Panc1 (cell line): ENCODE measurements at places on chromosomes 5 and 9.

DNA sequence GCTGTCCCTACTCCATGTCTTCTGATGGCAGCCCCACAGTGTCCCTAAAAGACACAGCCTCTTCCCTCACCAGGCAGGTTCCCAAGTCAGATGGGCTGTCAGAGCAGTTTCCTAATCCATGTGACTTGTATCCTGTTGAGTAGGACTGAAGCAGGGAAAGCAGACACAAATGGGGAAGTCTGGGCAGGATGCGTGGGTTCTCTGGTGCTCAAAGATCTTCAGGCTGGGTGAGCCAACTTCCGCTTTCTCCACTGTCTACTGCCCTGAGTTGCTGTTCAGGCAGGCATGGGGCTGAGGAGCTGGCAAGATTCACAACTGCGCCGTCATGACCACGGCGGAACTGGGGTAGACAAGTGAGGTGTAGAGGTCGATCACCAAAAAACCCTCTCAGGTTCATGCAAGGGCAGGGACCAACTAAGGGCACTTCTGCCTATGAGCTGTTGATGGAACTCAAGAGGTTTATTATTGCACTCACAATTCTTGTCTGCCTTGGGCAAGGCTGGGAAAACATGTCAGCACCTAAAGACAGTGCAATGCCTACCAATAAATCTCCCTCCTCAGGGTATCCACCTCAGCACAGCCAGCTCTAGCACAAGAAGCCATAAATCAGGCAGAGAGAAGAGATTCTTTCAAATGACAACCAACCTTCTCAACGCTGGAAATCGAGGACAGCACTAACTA is 83.4 kb downstream of the RAPGEF1 start:
- no peak for DNase-seq

DNA sequence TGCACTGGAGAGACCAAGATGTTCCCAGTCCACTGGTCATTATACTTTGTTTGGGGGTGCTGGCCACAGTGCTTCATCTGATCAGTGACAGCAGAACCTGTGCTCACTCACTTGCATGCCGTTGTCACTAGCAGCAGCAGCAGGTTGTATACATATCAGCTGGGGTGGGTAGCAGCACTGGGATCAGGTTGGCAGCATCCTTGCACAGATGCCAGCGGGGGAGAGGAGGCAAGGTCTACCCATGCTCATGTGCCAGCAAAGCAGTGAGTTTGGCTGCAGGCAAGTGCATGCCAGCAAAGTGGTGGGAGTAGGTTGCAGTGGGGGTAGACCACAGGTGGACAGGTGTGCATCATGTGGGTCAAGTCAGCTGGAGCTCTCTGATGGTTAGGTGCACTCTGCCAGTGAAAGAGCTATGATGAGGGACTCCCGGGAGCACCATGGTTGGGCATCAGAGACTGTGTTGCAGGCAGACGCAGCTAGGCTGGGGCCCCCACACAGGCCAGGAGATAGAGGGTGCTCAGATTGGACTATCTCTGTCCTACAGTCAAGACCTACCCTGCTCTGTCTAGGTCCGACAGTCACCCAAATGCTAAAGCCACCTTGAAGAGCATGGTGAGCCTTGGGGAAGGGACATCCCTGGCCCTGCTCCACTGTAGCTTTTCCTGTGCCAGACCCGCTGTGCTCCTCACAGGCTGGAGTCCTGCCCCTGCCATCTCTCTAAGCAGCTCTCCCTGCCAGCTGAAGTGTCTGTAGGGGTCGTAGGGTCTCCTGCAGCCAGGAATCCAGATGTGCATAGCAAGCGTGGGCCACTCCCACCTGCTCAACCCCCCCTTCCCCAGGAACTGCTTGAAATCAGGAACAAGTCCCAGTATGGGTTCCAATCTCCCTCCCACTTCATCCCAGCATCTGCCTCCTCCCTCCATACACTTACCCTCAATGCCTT is 119.8 kb downstream of the RNF180 start:
- DNase-seq, result no peak

DNA sequence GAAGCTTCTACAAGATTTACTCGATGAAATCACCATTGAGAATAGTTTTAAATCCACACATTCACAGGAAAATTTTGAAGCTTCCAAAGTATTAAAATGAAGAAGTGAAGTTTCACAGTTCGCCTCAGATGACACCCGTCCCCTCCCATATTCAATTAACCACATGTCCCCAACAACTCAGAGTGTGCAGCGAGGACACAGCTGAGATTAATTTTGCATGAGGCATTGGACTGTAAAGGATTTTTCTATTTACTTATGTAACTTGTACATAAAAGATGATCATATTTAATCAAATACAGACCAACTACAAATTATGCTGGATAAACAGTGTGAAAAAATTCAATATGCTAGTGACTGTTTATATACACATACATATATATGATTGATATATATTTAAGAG is 84.7 kb upstream of the OLFM1 start:
- no peak for DNase-seq

DNA sequence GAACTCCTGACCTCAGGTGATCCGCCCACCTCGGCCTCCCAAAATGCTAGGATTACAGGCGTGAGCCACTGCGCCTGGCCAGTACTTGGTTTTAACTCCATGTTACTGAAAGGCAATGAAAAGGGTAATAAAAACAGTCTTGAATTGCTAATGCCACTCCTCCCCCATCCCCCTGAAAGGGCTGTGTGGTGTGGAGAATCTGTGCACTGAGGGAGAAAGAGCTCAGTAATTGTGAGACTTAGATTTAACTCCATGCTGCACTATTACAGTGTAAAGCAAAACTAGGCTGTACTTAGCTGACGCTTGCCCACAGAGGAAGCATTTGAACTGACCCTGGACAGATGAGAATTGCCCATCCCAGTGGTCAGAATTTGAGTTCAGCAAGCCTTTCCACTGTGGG is 1662.4 kb upstream of the ACO1 start:
- no peak for DNase-seq

GRCh38 chr5:62066761-62067277 is 239.2 kb upstream of the KIF2A start:
- DNase-seq, result no peak

- DNase-seq, result no peak
Observed at GRCh38 chr5:115393239-115393638, 96.8 kb upstream of the CCDC112 start.

GRCh38 chr9:115694991-115695390 is 458.6 kb upstream of the PAPPA start:
- DNase-seq, result no peak

DNA sequence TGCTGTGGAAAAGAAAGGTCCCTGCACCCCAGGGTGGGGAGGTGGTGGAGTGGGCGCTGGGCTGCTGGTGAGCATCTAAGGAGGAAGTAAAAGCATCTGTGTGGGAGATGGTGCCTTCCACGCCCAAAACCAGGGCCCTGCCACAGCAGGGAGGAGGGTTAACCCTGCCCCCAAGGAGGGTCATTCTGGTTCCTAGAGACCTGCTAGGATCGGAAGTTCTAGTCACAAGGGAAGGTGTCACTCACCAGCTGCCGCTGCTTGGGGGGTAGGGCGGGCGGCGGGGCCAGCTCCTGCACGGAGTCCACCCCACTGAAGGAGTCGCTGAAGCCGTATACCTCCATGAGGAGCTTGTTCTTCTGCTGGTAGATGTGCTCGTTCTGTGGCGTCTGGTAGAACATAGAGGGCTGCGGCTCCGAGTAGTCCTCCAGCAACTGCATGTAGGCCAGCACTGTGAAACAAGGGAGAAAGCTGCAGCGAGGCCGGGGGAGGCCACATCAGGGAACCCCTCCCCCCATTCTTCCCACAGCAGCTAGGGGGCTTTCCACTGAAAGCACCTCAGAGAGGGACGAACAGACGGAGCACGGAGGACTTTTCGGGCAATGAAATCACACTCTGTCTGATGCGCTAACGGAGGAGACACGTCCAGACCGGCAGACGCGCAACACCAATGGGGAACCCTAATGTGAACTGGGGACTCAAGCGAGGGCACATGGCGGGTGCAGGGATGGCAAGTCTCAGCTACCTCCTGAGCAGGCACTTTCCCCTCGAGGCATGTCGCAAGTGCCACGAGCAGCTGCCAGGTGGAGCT is 76.4 kb downstream of the PRRT1B start:
- DNase-seq, result no peak

DNA sequence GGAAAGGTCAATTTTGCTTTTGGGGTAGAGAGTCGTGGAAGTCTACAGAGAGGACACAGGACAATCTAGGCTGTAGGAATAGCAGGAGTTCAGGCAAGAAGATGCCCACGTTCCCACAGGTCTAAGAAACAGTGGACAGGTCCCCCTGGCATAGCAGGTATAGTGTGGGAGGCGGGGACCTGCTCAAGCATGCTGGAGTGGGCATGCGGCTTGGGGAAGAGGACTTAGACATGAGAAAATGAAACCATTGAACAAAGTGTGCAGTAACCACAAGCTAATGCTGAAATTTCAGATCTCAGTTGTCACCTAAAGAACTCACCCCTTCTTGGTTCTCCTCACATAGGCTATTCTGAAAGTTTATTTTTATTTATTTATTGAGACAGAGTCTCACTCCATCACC is 142.8 kb upstream of the EFNA5 start:
- no peak for DNase-seq

- DNase-seq, result no peak
Observed at GRCh38 chr9:20417373-20418080, 204.8 kb downstream of the MLLT3 start.
